ENCODE measurements at places on chromosomes 2 and 18.

DNA sequence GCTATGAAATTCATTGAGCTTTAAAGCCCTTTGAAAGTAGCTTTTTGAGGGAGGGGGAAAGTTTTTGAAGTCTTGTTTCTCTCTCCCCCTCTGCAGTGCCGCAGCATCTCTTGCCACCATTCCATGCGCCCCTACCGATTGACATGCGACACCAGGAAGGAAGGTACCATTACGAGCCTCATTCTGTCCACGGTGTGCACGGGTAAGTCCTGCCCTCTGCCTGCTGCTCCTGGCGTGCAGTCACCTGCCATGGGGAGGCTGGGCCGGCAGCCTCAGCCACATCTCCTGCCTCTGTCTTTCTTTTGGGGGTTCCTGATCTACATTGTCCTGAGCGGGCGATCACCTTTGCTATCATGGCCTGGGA, 191.6 kb downstream of the GLI2 start:
- no peak for DNase-seq

GRCh38 chr2:175525975-175526374, 344.5 kb upstream of the ATP5MC3 start:
- no peak for DNase-seq

- peak; percentile 51 for DNase-seq
Observed at GRCh38 chr18:47260120-47260923, 8.9 kb upstream of the SKOR2 start.

- DNase-seq, result no peak
Observed at GRCh38 chr2:160156100-160156499, 44.0 kb downstream of the ITGB6 start.

DNA sequence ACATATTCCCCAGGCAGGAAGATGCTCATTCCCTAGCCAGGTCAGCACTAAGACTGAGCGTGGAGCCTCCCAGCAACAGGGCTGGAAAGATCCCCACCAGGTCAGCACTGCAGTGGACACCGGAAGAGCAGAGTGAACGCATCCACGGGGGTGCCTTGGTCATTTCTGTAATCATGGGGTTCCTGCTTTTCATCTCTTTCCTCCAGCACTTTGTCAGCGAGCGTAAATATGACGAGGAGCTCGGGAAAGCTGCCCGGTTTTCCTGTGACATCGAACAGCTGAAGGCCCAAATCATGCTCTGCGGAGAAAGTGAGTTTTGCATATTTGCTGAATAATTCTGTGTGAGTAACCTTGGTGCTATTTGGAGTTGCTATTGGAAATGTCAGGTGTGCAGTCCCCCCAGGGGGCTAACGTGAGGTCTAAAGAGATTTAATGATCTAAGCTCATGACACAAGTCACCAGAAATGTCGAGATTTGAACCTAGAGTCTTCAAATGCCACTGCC, 40.1 kb downstream of the KCTD18 start:
- DNase-seq, result peak; percentile 46

DNA sequence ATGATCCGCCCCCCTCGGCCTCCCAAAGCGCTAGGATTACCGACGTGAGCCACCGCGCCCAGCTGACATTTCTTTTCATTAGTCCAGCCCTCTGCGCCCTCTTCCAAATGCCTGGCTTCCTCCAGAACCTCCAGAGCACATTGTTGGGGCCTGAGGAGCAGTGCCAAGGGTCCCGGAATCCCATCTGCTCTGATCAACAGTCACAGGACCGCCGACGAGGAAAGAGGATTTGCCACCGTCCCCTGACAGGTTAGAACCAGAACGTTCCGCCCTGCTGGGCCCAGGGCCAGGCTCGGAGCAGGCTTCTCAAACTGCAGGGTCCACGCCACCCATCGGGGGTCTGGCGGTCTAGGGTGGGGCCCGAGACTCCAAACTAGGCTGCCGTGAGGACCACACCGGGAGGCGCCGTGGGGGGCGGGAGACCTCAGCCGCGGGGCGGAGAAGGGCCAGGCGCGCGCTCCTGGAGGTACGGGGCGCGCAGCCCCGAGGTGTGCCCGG, 36.9 kb upstream of the ITM2C start:
- DNase-seq, result no peak

- DNase-seq, result no peak
Observed at GRCh38 chr18:38633333-38633732, 1067.7 kb upstream of the CELF4 start.

DNA sequence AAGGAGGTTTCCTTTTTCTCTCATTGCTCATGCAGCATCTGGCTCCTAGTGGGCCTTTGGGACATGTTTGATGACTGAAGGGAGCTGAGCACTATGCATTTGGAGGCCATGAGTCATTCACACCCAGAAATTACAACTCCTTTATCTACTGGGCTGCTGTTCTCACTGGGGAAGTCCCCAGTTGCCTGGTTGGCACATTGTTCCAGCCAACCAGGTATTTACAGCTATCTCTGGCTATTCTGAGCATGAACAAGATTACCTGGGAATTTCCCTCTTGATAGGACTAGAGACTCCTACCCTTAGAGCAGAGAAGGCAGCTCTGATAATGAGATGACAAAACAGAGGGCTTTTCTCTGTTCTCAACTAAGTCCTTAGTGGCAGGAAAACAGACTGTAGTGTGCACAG, 206.5 kb downstream of the SETBP1 start:
- peak; percentile 32 for DNase-seq

GRCh38 chr2:177812713-177813396, 259.7 kb downstream of the PDE11A start:
- DNase-seq, result no peak

DNA sequence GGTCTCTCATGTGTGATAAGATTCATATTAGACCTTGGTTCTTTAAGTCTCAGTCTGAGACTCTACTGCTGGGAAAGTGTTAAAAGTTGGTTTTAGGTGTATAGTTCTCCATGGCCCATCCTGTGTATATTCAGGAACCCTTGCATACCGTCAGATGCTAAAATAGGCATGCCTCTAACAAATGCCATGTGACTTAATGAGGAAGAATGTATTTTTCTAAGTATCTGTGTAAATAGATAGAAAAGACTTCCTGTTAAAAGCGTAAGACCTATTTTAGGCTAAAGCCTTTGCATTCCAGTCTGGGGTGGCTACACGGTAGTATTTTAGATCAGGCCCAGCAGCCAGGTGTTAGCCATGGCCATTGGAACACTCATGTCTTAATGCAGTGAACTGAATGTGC, 73.3 kb downstream of the RHBDD1 start:
- DNase-seq, result no peak

GRCh38 chr2:2812648-2813047, 481.6 kb upstream of the MYT1L start:
- no peak for DNase-seq

- DNase-seq, result no peak
Observed at GRCh38 chr2:134628453-134628852, 90.3 kb downstream of the TMEM163 start.

DNA sequence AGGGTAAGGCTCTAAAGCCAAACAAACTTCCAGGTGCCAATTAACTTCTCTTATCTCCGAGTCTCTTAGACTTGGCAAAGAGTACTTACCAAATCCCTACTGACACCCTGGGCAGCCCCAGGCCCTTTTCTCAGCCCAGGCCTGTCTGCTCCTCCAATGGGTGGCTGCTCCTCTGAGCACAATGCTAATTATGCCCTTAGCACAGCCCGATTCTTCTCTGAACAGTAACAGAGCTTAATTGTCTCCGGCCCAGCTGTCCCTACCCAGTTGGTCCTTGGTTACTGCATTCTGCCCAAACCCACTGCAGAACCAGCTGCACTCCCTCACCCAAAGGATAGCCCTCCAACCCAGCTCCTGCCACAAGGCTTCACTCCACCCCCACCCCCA, 110.3 kb downstream of the SMAD7 start:
- no peak for DNase-seq

DNA sequence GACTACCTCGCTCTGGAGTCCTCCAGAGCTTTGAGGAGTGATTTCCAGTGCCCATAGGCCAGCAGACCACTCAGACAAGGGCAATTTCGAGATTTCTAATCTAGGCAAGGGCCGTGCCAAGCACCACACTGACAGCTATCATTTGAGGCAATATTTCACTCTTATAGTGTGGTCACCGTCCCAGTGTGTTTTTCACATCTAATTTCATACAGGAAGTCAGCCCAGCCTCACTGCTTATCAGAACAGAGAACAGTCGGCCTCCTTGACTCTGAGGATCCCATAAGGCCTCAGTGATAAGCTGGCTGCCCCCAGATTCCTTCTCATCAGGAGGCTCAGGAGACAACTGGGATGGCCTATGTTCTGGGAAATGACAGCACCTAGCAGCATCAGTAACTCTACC, 581 bp downstream of the CAPN14 start:
- DNase-seq, result no peak

DNA sequence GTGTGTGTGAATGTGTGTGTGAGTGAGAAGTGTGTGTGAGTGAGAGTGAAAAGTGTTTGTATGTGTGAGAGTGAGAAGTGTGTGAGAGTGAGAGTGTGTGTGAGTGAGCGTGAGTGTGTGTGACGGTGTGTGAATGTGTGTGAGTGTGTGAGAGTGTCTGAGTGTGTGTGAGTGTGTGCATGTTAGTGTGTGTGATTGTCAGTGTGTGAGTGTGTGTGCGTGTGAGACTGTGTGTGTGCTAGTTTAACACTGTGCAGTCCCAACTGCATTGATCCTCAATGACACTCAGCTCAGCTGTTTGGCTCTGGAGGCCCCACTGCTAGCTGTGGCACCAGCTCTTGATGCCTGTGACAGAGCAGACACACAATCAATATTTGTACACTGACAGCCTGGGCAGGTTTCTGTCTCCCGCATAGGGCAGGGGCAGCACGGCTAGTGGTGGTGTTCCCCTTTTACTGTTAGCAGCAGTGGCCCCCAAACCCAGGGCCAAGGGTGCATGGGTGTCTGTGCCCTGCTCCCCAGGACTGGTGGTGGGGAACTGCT, 135.0 kb downstream of the INHBB start:
- DNase-seq, result no peak

GRCh38 chr2:197191940-197192322, 118.6 kb downstream of the ANKRD44 start:
- no peak for DNase-seq

DNA sequence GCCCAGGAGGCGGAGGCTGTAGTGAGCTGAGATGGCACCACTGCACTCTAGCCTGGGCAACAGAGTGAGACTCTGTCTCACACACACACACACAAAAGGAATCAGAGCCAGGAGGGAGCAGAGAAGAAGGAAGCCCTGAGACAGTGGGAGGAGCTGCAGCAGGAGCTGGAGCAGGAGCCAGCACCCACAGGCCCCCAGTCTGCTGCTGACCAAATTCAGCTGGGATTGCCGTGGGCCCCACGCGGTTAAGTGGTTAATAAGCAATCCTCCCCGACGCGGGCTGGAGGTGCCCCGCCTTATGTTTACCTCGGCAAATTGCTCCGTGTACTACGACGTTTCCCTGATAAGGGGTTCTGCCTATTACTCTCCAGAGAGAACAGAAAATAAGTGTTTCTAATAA, 265.3 kb downstream of the TWIST2 start:
- no peak for DNase-seq

DNA sequence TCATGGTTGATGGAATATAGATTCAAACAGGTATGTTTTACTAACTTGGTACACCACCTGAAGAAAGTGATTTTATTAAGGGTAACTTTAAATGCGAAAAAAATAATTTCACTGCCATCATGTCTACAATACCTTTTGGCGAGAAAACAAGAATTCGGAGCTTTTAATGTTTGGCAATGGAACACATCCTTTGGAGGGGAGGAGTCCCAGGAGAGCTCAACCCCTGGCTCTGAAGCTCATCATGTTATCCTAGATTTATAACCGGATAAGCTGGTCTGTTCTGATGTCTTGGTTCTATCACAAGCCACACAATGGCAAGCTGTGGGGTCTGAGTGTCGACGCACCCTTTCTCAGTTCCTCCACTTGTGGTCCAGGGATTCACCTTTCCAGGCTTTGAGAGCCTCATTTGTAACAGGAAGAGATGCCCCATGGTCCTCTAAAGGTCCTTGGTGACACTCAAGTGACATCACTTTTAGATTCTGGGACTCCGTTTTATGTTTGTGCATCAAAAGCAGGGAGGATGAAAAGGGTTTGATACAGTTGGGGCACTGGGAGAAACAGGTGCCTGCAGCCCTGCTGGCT, 172.7 kb downstream of the BCL2 start:
- DNase-seq, result no peak

- DNase-seq, result no peak
Observed at GRCh38 chr18:49170925-49171505, 220.2 kb upstream of the SMAD7 start.

- no peak for DNase-seq
Observed at GRCh38 chr2:41894563-41895333, 153.1 kb upstream of the PKDCC start.

DNA sequence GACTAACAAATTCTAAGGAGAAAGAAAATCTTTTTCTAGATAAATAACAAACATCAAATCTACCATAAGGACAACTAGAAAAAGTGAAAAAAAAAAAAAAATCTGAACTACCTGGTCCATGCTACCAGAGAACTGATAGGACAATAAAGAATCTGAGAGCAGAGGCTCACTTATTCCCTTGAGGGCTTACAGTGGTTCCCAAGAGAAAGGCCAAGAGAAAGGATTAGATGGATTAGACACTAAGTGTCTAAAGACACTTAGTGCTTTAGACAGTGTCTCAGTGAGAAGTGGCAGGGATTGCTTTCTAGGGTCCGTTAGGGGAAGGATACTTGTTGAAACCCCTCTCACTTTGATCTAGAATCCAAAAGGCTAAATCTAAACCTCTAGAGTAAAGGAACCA, 78.2 kb downstream of the COA5 start:
- no peak for DNase-seq

All from heart right ventricle (tissue), 16 donors.